ENCODE measurements at places on chromosomes 2 and 18.

- no peak for DNase-seq
Observed at GRCh38 chr2:16019060-16019480, 78.7 kb downstream of the MYCN start.

DNA sequence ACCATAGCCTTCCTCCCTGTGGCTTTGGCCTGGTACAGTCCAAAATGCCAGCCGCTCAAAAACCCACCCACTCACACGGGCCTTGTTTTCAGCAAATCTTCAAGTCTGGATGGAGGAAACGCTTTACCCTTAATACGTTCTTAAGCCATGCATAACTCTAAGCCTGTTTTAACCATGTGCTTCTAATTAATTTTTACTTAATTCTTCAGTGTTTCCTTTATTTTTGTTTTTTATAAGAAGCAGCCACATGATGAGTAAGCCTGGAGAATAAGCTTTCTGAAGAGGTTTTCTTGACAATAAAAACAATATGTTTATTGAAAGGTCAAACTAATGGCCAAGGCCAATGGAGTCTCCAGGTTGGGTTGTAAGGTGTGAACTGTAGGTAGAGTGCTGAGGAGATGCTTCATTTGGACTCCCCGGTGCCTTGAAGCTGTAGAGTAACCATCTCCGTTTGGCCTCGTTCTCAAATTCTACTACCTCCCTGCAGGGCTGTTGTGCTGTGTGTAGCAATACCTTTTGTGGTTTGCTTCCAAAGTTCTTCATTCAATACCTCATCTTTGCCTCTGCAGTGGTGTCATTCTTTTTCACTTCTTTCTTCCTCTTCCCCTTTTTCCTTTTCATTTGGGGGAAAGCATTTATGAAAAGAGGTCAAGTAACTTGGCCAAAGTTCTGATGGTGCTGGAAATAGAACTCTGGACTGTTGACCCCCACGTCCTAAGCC, 113.7 kb downstream of the PRKCE start:
- peak; percentile 19 for DNase-seq

- DNase-seq, result no peak
Observed at GRCh38 chr2:231357048-231357447, 38.5 kb upstream of the B3GNT7 start.

DNA sequence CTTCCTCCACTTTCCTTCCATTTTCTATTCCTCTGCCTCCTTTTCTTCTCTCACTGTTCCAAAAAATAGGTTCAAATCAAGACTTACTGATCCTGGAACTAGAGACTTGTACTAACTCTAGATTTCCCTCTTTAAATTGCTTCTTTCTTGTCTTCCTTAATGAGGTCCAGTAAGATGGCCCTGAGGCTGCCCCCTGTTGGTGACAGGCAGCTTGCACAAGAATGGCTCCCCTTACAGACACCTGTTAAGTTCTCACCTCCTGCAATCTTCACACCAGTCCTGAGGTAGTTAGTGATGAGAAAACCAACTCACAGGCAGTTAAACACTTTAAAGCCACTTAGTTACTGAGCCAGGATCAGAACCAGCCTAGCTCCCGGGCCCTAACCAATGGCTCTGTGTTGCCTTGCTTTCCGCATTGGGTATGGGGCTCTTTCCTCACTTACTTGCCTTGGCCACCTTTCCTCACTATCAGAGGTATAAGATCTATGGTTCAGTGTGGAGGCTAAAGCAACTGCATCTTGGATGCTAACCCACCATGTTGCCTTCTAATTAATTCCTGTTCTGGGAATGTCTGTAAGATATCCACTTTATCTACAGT, 130.6 kb downstream of the AKAIN1 start:
- no peak for DNase-seq

GRCh38 chr2:212998626-212999359, 152.6 kb downstream of the IKZF2 start:
- DNase-seq, result peak; percentile 11

- DNase-seq, result no peak
Observed at GRCh38 chr2:59462422-59463197, 1090.8 kb downstream of the BCL11A start.

GRCh38 chr18:63321291-63321690, 1.7 kb upstream of the BCL2 start:
- DNase-seq, result no peak

GRCh38 chr2:37020887-37021796, 54.8 kb upstream of the STRN start:
- DNase-seq, result peak; percentile 12

DNA sequence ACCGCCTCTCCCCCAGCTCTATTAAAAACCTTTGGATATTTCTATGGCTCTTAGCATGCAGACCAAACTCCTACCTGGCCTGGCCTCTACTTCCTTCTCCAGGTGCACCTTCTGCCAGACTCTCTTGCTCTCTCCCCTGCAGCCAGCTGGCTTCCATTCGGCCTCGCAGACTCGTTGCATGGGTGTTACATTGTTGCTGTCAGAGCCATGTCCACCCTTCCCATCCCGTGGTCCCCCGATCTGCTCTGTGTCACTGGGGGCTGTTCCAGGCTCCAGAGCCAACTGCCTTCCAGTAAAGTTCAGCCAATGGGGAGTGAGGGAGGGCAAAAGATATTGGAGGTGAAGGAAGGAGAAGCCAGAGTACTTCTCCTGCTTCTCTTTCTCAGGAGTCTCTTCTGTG, 112.5 kb upstream of the LGALSL start:
- no peak for DNase-seq

GRCh38 chr2:64295326-64296139, 151.3 kb upstream of the PELI1 start:
- DNase-seq, result no peak

- DNase-seq, result no peak
Observed at GRCh38 chr2:59391896-59392295, 1150.8 kb upstream of the FANCL start.

DNA sequence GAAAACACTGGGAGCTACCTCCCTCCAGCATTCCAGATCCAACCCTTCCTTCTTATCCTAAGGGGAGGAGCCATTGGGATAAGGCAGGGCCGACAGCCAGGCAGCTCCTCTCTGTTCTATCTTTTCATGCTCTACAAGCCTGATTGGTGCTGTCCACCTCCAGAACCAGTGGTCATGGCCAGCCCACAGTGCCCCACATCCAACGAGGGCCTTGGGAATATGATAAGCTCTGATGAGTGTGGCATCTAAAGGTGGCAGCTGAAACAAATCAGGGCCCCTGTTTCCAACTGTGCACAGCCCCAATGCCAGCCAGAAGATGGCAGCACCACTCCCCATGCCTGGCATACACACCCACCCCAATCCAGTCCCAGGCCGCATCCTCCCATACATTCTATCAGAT, 329.3 kb downstream of the C1D start:
- peak; percentile 49 for DNase-seq

GRCh38 chr18:69898241-69898861, 49.3 kb downstream of the CD226 start:
- no peak for DNase-seq

GRCh38 chr2:149463328-149464002, 124.1 kb downstream of the MMADHC start:
- DNase-seq, result no peak

- no peak for DNase-seq
Observed at GRCh38 chr18:57648414-57648813, 26.8 kb upstream of the NARS1 start.

GRCh38 chr2:221747289-221747972, 175.3 kb upstream of the EPHA4 start:
- no peak for DNase-seq

DNA sequence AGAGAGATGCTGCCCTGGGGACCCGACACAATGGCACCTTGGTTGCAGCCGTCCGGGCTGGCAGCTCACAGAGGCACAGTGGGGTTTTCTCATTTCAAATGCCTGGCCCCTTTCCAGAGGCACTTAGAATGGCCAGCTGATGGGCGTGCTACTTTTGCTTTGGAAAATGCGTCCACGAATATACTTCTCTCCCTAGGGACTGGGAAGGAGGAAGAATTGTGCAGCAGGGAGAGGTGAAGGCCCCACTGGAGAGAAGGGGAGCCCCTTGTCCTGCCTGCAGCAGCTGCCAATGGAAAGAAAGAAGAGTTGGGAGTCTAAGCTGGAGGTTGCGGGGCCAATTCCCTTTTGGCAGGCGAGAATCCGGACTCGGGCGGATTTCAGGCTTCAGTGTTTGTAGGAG, 1.1 kb upstream of the MAL start:
- no peak for DNase-seq

DNA sequence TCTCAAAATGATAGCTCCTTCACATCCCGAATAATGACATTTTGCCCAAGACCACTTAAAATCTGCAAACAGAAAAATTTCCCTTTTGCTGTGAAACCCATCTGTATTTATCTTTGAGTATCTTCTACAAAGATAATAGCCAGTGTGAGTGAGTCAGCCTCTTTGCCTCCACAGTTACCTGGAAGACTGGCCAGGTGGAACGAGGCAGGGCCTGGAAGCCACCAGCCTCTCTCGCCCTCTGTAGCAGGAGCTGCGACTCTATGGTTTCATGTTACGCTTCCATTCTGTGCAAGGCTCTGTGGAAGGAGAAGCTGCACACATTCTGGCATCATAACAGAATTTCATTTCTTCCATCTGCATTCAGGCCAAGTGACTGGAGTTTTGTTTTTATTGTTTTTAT, 9.5 kb downstream of the ELP2 start:
- DNase-seq, result no peak

DNA sequence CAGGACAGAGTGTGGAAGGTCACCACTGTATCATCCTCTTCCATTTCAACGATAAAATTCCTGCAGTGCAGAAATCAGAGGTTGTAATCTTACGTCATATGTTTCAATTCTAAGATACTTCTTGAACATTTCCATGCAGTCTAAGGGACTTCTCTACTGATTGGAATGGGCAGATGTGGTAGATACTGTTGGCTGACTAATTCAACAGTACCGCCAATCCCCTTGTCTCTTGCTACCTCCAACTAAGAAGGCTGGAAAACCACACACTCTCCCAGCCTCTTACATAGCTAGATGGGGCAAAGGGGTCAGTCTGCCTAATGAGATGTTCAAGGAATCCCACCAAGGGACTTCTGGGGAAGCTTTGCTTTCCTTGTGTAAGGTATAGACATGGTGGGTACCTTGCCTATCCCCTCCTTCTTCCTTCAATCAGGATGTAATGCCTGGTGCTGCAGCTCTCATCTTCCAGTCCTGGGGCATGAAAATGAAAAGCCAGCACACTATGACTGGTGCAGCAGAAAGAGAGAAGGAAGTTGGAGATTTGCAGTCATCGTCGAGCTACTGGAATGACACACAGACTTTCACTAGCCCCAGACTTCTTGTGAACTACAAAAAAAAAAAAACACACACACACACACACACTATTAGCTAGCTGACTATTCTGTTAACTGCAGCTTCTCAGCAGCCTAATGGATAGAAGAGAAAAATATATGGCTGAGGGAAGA, 84.1 kb downstream of the ALPK2 start:
- DNase-seq, result no peak

DNA sequence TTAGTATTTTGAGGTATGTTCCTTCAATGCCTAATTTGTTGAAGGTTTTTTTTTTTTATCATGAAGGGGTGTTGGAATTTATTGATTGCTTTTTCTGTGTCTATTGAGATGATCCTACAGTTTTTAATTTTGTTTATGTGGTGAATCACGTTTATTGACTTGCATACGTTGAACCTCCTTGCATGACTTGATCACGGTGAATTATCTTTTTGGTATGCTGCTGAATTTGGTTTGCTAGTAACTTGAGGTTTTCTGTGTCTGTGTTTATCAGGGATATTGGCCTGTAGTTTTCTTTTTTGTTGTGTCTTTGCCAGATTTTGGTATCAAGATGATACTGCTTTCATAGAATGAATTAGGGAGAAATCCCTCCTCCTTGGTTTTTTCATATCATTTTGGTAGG, 23.9 kb downstream of the CLIP4 start:
- no peak for DNase-seq

- peak; percentile 77 for DNase-seq
Observed at GRCh38 chr2:46001741-46002506, 295.3 kb upstream of the EPAS1 start.

GRCh38 chr2:189487283-189488007, 46.2 kb downstream of the WDR75 start:
- no peak for DNase-seq

DNA sequence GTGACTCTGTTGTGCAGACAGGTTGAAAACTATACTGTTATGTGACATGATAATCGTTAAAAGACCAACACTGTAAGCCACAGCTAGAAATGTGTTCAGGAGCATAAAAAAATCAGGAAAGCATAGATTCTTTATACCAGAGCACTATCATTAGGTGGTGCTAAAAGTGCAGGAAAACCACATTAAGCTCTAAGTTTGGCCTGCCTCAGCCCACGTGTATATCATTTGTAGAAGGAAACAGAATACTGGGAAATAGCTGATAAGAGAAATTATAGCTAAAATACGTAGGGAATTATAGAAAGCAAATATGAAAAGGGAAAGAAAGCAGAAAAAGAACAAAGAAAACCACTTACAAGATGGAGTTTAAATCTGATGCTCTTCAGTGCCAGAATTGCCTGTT, 26.5 kb upstream of the C2orf74 start:
- peak; percentile 46 for DNase-seq

- DNase-seq, result no peak
Observed at GRCh38 chr2:2016651-2017311, 272.5 kb upstream of the PXDN start.

- no peak for DNase-seq
Observed at GRCh38 chr2:121705958-121706357, 30.7 kb downstream of the NIFK start.

DNA sequence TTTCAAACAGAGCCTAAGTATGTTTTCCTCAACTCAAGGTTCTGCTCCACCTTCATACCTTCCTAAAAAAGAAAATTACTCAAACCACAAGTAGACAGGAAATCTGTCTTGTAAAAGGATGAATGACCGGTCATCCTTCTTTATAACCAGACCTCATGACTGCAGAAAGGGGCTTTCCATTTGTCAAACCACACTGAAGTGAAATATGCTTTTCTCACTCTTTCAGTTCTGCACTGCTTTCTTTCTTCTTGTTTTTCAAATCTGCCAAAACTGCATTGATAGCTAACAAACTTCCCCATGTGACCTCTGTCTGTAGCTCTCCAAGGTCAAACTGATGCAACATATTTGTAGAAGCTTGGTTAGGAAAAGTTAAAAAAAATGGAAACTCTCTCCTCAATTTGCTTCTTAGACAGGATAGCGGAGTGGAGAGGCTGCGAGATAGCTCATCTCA, 308.9 kb upstream of the CCDC68 start:
- peak; percentile 43 for DNase-seq

DNA sequence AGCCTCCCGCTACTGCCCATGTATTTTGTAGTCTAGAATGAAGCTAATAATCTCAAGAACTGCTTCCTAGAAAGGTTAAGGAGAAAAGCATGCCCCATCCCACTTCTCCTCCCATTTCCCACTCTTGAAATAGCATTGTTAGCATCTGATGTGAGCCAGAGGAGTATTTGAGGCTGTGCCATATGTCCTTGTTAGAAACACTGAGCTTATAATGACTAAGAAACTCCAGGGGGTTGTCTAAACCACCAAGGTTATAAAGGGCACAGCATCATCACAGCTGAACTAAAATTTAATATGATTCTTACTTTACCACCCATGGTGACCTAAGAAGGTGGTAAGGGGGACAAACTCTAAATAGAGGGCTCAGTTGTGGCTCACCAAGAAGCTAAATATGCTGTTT, 16.6 kb downstream of the TSPYL6 start:
- DNase-seq, result peak; percentile 94

Data from fibroblast of upper back skin (primary cell).